H1 (cell line): ENCODE measurements at places on chromosomes 3 and 15. TPM values are rescaled to one million over a fixed set of nuclear protein-coding genes. Genes with fewer than 3 reads are reported as not detected.

Gene PATL2
- 0.48 and 0.65 TPM in 2 replicates for total RNA-seq

Gene MCF2L2
- 12.2 and 13.7 TPM in 2 replicates for total RNA-seq

DNA sequence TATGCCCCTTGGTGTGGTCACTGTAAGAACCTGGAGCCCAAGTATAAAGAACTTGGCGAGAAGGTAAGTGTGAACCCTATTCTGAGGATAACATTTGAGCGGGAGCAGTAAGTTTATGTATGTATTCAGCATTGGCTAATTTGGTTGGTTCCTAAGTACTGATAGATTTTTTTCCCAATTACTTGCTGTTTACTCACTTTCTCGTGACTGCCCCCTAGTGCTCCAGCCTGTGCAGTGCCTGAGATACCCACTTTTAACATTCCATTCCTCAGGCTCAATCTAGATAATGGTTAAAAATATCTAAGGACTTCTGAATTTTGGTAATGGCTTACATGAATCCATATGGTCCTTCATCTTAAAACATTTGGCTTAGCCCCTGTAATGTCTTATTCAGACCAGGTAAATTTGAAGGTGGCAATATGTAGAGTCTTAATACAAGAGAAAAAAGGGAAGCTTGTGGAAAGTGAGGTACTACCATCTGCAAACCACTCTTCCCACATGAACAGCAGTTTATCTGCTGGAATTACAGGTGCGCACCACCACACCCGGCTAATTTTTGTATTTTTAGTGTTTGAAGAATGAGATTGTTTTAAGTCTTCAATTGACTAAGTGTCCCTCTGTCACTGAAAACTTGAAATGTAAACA lies 7.1 kb downstream of the ELL3 start:
- DNase-seq = peak; percentile 34

DNA sequence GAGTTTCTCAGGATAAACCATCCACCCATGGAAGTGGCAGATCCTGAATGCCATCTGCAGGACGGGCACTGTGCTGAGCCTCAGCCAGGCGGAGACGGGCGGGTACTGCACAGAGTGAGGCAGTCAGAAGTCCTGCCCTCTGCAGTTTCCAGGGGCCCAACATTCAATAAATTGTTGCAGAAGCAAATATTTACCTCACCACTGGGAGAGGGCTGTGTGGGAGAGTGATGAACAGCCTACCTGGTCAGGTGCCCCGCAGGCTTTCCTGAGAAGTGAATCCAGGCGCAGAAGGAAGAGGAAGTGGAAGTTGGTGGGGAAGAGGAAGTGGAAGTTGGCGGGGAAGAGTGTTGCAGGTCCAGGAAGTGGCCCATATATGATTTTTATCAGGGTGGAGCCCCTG lies 100.8 kb downstream of the SLCO3A1 start:
- no peak for DNase-seq
